ENCODE measurements at places on chromosomes 1 and 21. TPM values are rescaled to one million over a fixed set of nuclear protein-coding genes. Genes with fewer than 3 reads are reported as not detected.

Gene SLC2A1
- total RNA-seq: 54.7 TPM

GRCh38 chr1:183588827-183589226 lies 1.4 kb downstream of the NCF2 start:
- DNase-seq: no peak

DNA sequence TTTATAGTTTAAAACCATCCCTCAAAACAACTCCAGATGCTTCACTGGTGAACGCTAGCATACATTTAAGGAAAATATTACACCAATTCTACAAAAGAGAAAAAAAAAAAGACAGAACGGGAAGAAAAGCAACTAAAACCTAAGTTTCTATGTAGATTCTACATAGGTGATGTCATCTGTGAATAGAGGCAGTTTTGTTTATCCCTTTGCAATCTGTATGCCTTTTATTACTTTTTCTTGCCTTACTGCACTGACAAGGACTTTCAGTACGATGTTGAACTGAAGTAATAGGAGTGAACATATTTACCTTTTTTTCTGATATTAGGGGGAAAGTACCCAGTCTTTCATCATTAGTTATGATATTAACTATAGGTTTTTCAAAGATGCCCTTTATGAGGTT lies 101.7 kb upstream of the HAO2 start:
- DNase-seq: no peak

- DNase-seq: no peak
Measured at GRCh38 chr1:171794085-171794484, 12.6 kb downstream of the METTL13 start.

GRCh38 chr1:174131032-174131638 lies 28.2 kb upstream of the RABGAP1L start:
- no peak for DNase-seq

DNA sequence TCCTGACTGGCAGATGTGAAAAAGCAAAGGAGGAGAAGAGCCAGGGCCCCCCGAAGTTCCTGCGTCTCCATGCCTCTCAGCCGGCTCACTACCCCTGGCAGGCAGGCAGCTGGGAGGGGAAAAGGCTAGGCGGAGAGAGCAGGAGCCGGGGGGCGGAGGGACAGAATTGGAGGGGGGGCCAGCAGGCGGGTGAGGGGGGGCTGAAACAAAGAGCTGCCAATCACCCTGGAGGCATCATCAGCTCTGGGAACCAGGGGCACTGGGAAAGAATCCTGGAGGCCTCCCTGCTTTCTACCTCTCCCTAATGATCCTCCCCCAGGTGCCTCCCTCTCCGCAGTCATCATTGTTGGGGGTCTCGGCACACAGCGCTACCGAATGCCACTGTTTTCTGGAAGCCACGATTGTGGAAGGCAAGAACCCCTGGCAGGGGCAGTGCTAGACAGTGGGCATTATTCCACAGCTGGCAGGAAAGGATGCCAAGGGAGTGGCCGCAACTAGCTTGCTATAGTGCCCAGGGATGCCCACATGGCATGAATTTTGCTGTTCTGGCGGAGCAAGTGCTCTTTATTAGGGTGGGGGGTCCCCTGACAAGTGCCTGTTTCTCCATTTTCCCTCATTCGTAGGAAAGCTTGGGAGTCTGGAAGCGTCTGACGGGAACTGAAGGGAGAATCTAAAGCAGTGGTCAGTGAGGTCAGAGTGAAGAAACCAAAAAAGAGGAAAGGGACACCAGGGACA lies at the start of gene THBS3:
Gene THBS3 (minus strand): TSS at position 92 of the 735 bp plus-strand sequence. CDS start 21 bp downstream, at position 71.
- no peak for DNase-seq

DNA sequence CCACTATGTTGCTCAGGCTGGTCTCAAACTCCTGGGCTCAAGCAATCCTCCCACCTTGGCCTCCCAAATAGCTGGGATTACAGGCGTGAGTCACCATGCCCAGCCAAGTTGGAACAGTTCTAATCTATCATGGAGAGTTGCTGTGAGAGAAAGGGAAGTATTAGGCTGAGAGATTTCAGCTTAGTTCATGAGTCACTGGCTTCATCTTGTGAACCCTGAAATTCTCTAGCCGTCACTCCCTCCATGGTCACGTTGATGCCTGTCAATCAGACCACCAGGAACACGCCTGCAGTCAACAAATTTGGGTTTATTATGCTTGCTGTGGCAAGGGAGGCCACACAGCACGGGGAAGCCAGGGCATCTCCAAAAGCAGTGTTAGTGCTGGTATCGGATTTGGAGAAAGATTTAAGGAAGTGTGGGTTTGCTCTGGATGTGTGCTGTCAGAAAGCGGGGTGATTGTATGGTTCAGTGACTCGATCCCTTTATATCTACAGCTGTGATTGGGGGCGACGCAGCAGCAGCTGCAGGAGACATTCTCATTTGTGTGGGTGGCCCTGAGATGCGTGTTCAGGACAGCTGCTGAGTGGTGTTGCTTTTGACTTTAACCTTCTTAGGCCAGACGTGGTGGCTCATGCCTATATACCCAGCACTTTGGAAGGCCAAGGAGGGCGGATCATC lies 18.7 kb downstream of the UQCRHL start:
- no peak for DNase-seq

- no peak for DNase-seq
Measured at GRCh38 chr1:157652859-157653493, 47.6 kb downstream of the FCRL3 start.
